ENCODE measurements at places on chromosomes 12 and 14.

DNA sequence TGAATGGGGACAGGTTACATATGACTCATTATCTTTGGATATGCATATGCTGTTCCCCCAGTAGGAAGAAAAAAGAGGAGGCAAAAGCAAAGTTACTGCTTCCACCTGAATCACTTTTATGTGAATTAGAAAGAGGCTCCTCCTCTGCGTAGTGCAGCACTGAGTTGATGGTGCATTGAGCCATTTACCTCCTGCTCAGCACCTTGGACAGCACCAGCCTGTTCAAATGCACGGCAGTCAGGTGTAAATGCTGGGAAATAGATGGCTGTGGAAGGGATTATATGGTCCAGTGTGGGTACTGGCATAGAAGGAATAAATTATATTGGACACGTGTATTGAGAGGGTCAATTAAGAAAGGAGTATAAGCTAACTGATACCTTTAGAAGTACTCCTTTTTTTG is 541.9 kb upstream of the SEL1L start:
- peak; percentile 60 for DNase-seq

DNA sequence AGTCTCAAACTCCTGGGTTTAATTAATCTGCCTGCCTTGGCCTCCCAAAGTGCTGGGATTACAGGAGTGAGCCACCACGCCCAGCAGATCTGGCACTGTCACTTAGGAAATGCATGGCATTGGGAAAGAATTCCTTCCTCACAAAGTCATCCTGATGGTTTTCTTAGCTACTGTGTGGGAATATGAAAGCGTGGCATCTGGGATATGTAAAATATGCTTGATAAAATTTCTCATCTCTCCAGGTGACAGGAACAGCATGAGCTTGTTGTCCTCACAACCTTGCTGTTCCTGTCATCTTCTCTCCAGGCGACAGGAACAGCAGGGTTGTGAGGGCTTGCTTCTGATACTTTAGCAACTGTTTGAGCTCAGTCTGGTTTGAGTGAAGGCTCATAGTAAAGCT is 16.1 kb upstream of the AICDA start:
- no peak for DNase-seq

DNA sequence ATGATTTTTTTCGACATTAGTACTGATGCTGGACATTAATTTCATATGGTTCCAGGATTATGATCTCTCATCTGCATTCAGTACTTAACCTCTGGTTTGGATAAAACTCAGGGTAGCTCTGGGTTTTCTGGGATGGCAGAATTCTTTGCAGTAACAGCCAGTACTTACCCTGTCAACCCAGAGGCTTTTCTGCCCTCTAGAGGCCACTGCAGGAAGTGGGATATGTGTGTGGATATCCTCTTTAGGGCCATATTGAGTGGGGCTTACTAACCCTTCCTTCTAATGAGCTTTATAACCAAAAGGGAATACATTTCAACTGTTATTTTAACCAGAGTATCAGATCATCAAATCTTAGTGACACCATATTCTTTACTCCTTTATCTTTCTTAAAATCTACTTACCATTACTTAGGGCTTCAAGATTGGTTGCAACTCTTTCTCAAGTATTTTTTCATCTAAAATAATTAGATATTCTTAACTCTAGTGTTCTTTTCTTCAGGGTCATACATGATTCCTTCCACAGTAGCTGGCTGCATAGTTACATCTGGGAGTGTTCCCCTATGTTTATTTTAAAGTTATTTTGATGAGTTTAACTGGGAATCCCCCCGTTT is 488.0 kb upstream of the STXBP6 start:
- no peak for DNase-seq

DNA sequence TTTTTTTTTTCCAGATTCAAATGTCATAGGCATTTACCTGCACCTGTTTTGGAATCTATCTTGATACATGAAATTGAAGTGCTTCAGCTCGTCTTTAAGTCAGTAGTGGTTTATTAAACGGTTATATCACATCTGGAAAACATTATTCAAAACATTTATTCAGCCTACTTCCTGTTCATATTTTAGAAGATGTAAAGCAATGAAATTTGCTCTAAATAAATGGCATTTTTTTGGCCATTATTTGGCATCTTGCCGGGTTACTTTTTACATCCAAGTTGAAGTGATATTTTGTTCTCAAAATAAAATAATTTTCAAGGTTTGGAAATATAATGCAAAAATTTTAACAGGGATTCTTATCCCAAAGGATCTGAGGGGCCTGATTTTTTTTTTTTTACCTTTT is 103.1 kb downstream of the EML1 start:
- DNase-seq, result no peak

DNA sequence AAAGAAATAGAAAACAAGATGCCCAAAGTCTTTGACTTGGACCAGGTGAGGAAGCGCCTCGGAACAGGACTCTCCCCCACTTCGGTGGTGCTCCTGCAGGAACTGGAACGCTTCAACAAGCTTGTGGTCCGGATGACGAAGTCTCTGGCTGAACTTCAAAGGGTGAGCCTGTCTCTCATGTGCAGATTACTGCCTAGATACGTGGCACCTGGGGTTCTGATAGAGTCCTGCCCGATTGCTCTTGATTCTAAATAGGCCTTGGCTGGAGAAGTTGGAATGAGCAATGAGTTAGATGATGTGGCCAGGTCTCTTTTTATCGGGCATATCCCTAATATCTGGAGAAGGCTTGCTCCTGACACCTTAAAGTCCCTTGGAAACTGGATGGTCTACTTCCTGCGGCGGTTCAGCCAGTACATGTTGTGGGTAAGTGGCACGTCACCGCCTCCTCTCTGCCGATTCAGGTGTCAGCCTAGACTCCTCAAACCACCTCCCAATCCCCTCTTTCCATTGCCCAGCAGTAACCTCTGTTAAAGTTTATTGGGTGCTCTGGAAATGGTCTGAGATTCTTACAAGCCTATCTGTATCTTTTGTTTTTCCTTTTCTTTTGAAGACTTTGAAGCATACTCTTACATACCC is 40.8 kb downstream of the CCDC92 start:
- no peak for DNase-seq

GRCh38 chr12:130706311-130706710 is 9.8 kb downstream of the RIMBP2 start:
- DNase-seq, result no peak

GRCh38 chr14:69423279-69423678 is 24.8 kb downstream of the SLC39A9 start:
- DNase-seq, result no peak

DNA sequence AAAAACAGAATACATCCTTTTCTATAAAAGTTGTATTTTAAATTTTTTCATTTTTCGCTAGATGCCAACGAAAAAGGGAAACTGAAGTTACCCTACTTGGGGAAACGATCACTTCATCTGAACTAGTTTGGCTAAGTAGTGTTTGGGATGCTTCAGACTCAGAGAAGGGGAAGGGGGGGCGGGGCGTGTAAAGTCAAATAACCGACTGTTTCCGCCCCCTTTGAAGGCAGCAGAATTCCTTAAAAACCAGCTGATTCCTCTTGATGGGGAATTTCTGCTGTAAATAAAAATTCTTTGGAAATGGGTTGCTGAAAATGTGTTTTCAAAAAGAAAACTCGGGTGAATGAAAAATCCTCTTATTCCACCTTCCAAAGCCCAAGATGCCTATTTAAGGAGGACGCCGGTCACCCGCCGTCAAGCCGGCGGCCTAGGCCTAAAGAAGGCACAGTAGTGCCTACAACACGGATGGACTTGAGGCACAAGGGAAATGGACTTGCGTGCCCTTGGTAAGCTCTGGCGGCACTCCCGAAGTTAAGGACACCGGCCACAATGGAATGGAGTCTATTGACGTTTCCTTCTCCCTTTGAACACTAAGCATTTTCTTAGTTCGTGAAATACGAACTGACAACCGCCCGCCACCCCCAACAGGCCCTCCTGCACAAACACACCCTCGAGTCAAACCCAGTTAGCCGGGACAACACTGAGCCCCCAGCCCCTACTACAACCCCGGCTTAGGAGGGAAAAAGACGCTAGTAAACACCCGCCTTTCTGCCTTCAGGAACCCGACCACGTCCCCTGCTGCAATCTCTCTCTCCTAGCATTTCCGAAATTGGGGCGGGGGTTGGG is 1.9 kb downstream of the ATXN2 start:
- DNase-seq, result peak; percentile 51

DNA sequence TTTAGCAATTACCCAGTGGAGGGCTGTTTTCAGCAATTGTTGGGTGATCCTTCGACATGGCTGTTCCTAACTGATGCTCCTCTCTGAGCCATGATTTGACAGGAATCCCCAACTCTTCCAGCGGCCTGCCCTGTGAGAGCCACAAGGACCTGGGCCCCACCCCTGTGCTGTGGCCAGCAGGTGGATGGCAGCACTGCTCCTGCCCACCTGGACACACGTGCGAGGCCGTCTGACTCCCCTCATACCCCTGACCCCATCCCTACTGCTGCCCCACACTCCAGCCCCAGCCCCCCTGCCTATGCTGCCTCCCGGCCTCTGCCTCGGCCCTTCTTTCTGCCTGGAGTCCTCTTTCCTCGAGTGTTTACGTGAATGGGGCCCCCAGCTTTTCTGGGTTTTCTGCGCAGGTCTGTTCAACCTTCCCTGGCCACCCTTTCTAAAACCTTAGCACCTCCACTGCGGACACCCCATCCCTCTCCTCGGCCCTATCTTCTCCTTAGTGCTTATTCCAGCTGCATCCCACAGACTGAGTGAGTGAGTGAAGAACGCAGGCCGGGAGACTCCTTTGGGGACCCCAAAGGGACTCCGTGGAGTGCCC is 111.4 kb downstream of the DICER1 start:
- DNase-seq, result peak; percentile 41

DNA sequence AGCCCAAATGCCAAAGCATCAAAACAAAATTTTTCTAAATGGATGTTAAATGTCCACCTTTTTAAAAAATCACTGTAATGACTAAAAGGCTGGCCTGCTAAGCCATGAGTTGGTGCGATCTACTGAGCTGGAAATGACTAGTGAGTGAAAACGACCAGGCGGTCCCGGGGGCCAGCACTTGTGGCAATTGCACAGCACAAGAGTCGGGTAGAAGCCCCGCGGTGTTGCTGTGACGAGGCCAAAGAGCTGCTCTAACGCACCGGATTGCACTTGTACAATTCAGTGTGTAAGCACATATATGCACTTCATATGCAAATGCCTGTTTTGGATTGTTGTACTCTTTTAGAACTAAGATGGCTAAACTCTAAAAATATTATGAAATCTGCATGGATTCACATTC is 64.1 kb upstream of the DYNC1H1 start:
- DNase-seq, result no peak

- DNase-seq, result no peak
Observed at GRCh38 chr14:56562883-56563282, 16.7 kb upstream of the TMEM260 start.

GRCh38 chr12:48671231-48671856 is 10.7 kb downstream of the KANSL2 start:
- DNase-seq, result no peak

DNA sequence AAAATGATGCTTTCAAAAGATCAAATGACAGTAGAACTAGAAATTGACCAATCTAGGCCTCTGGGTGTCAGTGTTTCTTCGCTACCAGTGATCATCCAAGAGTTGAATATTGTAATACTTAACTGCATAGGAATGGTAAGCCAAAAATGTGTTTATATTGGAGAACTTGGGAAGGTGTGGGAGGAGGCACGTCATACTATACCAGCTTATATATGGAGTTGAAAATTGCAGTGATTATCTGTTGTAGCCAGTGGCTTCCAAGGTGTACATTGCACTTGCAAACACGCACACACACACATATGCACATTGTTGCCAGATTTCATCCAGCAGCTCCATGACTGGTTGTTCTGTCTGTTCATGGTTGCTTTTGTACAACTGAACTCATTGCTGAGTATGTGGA is 36.1 kb downstream of the EID3 start:
- DNase-seq, result no peak

DNA sequence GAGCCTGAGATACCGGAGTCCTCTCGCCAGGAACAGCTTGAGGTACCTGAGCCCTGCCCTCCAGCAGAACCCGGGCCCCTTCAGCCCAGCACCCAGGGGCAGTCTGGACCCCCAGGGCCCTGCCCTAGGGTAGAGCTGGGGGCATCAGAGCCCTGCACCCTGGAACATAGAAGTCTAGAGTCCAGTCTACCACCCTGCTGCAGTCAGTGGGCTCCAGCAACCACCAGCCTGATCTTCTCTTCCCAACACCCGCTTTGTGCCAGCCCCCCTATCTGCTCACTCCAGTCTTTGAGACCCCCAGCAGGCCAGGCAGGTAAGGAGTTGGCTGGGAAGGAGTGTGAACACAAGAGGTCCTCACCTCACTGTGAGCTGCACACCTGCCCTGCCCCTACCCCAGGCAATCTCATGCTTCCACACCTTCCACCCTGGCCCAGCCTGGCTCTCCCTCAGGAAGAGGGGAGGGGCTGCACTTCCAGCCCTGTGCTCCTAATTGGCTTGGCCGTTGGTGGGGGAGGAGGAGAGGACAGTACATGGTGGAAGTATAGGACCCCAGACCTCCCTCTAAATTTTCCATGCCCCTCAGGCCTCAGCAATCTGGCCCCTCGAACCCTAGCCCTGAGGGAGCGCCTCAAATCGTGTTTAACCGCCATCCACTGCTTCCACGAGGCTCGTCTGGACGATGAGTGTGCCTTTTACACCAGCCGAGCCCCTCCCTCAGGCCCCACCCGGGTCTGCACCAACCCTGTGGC is 6.2 kb downstream of the C1QL4 start:
- DNase-seq, result no peak

DNA sequence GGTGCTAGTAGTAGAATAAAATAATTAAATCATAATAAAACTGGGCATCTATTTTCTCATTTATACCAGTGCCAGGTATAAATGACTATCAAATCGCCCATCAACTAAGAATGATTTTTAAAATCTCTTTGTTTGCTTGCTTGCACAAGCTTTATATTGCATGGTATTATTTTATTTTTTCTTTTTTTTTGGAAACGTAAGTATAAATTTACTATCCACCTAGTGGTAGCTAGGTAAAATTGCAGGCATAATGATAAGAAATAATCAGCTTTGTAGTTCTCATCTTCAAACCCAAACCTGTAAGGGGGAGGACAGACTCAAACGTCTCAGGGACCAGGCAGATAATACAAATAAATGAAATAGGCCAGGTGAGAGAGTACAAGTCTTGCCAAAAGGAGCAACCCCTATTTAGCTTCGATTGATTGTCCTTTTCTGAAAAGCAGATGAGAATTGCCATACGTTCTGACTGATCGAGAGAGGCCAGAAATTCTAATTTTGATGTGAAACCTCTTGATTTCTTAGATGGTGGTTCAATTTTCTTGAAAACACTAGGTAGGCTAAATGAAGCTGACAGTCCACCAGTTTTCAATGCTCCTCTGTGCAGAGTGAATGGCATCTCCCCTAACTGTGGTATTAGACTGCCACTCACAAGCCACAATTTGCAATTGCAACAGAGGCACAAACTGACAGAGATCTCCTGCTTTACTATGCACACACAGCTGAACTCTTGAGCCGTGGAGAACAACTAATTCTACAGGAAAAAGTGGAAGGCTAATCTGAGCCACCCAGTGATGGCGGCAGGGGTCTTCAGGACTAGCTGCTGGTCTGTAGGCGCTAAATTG is 189.3 kb downstream of the DACT1 start:
- no peak for DNase-seq

DNA sequence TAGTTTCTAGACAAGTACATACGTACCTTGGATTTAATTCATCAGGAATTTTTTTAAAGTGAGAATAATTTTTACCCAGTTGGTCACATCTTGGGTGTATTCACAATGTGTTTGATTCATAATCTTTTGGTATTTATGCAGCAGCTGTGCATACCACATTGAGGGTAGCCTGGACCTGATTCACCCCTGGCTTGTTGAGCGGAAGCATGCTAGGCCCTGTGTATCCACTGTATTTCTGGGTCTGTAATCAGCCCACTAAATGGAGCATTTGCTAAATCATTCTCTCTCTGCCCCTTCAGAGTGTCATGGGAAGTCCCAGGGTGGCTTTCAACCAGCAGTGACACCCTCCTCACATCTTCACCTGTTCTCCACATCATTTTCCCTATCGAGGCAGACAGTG is 203.8 kb upstream of the RGS6 start:
- DNase-seq, result no peak

All from right forelimb (tissue), 1 donor.